ENCODE measurements at places on chromosomes 16 and 17. TPM values are rescaled to one million over a fixed set of nuclear protein-coding genes. Genes with fewer than 3 reads are reported as not detected.

Gene C16orf92
- not detected for total RNA-seq

Gene TSNAXIP1
- total RNA-seq = 0.39 TPM

Gene SLC2A4
- not detected for total RNA-seq

Gene ELMO3
- 2.2 TPM for total RNA-seq

Gene FOXF1
- total RNA-seq = not detected
